Mesothelial cell of epicardium (in vitro differentiated cells): ENCODE measurements at places on chromosomes 6 and 20.

GRCh38 chr6:84696166-84696565 is 68.2 kb downstream of the TBX18 start:
- DNase-seq, result no peak

- DNase-seq, result no peak
Measured at GRCh38 chr20:25136643-25137559, 55.0 kb upstream of the VSX1 start.

GRCh38 chr6:51261691-51262090 is 443.0 kb downstream of the TFAP2B start:
- DNase-seq, result no peak

- no peak for DNase-seq
Measured at GRCh38 chr6:35411066-35411465, 41.1 kb upstream of the FANCE start.

GRCh38 chr6:16514249-16514648 is 247.0 kb downstream of the ATXN1 start:
- DNase-seq, result no peak
